ENCODE measurements at places on chromosomes 6 and 20.

DNA sequence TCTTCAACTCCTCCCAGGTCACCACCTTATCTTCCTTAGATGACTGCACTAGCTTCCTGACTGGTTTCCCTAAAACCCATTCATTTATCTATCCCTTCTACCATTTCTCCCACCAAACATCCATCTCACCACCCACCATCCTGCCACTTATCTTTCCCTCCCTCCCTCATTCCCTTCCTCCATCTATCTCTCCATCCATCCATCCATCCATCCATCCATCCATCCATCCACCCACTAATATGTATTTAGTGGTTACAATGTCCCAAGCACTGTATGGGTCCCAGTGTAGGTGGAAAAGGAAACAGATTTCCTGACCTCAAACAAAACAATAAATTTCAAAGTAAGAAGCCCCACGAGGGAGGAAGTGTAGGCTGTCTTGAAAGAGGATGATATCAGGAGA lies 59.3 kb upstream of the APCDD1L start:
- no peak for DNase-seq

DNA sequence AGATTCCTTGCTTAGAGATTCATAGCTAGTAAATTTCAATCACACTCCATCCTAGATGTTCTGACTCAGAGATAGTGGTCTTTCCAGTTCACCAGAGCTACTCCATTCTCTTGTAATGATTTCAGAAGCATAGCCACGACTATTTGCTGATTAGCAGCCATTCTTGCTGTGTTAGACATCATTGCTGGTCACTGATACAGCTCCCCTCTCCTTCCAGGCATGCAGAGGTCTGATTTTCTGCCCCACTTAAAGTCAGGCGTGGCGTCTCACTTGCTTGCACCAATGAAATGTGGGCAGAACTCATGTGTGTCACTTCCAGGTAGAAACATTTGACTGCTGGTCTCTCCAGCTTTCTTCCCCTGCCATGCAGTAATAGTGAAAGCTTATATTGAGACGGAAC lies 168.9 kb upstream of the JARID2 start:
- no peak for DNase-seq

GRCh38 chr20:34553366-34553867 lies 5.1 kb upstream of the MAP1LC3A start:
- no peak for DNase-seq

GRCh38 chr6:2351807-2352431 lies 106.5 kb upstream of the GMDS start:
- no peak for DNase-seq

Measured in activated CD4-positive, alpha-beta T cell treated with anti-CD3 and anti-CD28 coated beads, Interleukin-2, amount 50 U/mL, for 24 hours (primary cell).